NCI-H1436 (cell line): ENCODE measurements at places on chromosomes 5 and 9.

GRCh38 chr9:87701931-87702421 lies 23.9 kb upstream of the CTSL start:
- no peak for DNase-seq

DNA sequence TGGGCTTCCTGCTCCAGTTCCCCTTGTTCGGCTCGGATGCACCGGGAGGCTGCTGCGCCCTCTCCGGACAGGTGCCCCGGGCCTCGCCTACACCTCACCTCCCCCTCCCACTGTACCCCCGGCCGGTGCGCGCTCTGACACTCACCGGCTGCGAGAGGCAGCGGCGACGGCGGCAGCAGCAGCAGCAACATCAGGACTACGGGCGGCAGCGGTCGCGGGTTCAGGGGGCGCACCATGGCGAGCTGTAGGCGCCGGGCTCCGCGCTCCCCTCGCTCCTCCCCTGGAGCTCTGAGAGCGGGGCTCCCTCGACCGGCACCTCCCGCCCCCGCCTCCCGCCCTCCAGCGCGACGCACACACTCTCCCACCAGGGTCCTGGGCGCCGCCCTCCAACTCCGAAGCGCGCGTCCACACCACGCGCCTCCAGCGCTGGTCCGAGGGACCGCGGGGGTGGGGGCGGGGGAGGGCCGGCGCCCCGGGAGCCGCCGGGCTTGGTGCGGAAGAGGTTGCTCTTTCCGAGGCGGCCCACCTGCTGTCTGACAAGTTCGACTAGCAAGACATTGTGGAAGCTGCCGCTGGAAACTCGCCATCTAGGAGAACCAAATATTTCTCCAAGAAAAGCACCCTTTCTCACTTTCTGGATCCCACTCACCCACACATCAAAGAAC lies at the start of gene GFRA3:
Gene GFRA3 (minus strand): TSS at position 433 of the 665 bp plus-strand sequence. CDS start 197 bp downstream, at position 236.
- DNase-seq, result no peak

DNA sequence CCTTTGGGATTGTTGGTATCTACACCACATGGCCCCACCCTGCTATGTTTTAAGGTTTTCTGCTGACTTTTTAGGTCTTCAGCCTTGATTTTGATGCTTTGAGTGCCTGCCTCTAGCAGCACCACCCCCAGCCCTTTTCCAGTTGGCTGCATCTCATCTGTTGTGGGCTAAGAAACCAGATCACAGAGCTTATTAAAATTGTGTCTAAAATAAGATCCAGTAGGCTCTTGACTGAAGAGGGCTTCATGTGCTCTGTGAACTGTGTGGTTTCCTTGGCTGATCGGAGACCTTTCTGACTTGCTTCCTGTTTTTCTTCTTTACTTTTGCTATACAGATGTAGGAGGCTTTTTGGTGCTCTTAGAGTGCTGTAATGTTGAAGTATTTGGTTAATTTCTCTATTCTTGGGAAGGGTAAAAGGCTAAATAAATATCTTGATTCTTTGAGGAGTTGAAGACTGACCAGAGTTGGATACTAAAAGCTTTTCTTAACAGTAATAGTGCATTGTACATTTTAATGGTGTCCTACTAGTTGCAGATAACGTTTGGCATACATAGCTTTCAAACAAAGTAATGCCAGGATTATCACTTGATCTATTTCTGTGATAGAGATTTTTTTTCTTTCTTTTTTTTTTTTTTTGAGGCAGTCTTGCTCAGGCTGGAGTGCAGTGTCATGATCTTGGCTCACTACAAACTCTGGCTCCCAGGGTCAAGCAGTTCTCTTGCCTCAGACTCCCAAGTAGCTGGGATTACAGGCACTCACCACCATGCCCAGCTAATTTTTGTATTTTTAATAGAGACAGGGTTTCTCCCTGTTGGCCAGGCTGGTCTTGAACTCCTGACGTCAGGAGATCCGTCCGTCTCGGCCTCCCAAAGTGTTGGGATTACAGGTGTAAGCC lies 4.5 kb downstream of the UBE2D2 start:
- no peak for DNase-seq

GRCh38 chr5:147190331-147190730 lies 44.5 kb upstream of the STK32A start:
- DNase-seq, result no peak

GRCh38 chr5:167065794-167066193 lies 1225.7 kb upstream of the WWC1 start:
- DNase-seq, result no peak

DNA sequence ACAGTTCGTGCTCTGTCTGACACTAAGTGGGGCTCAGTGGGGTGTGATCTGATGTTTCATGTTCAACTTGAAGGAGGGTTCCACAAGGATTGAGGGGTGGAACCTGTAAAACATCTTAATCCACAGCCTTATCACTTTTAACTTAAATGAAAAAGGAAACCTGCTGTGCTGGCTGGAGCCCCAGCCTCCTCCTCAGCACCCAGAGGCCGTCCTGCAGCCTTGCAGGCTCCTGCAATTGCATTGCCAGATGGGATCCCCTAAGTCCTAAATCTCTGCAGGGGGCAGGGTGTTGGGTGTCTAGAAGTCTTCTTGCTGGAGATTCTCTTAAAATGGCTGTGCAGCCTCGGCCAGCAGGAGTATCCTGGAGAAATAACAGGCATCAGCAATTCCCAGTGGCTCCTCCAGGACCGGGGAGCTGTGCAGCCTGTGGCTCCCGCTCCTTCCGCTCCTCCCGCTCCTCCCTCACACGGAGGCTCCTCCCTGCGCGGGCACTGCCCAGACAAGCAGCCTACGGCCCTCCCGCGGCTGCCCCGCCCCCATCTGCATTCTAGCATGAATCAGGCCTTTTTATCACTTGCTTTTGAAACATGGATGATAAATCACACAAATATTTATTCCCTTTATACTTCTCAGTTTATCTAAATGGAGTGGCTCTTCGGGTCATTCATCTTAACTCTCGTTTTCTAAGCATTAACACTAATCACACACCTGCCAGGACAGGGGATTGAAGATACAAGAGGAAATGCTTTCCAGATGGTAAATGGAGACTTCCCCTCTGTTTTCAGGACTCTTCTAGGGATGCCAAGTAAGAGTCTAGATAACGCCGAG lies 131.0 kb downstream of the ADAMTS16 start:
- DNase-seq, result no peak

DNA sequence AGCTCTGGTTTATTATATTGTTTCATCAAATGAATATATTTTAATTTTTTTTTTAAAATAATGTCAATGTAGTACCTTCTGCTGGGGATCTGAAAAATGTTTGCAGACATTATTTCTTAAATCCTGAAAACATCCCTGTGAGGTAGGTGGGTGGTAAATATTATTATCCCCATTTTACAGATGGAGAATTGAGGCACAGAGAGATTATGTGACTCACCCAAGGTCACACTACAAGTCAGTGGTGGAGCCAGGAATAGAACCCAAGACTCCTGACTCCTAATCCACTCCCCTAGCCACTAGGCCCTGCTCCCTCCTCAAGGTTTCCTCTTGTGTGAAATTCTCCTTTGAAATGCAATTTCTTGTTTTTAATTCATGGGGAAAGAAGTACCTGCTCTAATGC lies 171.4 kb downstream of the NIPBL start:
- DNase-seq, result no peak

DNA sequence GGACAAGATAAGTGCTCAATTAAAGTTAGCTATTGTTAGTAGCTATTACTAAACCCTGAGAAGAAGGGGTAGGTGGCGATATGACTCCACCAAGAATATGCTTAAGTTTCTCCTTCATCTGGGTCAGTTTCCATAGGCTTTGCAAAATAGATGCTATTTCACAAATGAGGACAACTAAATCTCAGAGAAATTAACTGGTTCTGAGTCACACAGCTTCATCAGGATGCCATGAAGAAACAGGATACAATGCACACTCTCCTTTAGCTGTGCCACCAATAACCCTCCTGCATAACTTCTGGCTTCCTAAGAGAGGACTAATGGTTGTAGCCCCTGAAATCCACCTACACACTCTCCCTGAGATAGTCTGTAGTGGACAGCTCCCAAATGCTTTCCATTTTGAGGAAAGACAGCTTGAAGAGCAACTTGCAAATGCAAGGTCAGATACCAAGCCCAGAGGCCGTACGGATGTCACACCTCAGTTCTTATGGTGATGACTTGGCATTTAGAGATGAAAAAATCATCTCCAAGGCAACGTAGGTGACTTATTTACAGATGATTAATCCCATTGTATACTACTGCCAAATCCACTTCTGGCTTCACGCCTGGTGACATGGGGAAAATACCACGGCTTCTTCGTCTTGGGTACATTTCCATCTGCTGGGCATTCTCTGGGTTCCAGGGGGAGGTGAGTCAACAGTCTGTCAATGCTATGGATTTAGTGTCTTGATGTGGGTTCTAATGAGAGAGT lies 251.4 kb upstream of the IL12B start:
- DNase-seq, result peak; percentile 21
